ENCODE measurements at places on chromosomes 6 and 20. TPM values are rescaled to one million over a fixed set of nuclear protein-coding genes. Genes with fewer than 3 reads are reported as not detected.

SCUBE3 gene
- 63.6 TPM for polyA plus RNA-seq

HFE gene
- polyA plus RNA-seq: 9.4 TPM

LAMP5 gene
- 7.8 TPM for polyA plus RNA-seq

ATP9A gene
- polyA plus RNA-seq: 62.4 TPM

EBF4 gene
- 31.4 TPM for polyA plus RNA-seq

CCDC170 gene
- 5.3 TPM for polyA plus RNA-seq

PTGIS gene
- 33.0 TPM for polyA plus RNA-seq

TNNC2 gene
- 0.47 TPM for polyA plus RNA-seq

GRCh38 chr6:129732034-129732433, 22.1 kb upstream of the ARHGAP18 start:
- DNase-seq: no peak

DNA sequence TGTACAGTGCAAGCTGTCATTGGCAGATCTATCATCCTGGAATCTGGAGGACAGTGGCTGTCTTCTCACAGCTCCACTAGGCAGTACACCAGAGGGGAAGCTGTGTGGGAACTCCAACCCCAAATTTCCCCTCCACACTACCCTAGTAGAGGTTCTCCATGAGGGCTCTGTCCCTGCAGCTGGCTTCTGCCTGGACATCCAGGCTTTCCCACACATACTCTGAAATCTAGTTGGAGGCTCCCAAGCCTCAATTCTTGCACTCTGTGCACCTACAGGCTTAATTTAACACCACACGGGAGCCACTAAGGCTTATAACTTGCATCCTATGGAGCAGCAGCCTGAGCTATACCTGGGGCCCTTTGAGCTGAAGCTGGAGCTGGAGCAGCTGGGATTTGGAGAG, 43.0 kb upstream of the TRIM39 start:
- DNase-seq: no peak

- no peak for DNase-seq
These were observed 306.6 kb downstream of the FARS2 start for GRCh38 chr6:5567890-5568289.

DNA sequence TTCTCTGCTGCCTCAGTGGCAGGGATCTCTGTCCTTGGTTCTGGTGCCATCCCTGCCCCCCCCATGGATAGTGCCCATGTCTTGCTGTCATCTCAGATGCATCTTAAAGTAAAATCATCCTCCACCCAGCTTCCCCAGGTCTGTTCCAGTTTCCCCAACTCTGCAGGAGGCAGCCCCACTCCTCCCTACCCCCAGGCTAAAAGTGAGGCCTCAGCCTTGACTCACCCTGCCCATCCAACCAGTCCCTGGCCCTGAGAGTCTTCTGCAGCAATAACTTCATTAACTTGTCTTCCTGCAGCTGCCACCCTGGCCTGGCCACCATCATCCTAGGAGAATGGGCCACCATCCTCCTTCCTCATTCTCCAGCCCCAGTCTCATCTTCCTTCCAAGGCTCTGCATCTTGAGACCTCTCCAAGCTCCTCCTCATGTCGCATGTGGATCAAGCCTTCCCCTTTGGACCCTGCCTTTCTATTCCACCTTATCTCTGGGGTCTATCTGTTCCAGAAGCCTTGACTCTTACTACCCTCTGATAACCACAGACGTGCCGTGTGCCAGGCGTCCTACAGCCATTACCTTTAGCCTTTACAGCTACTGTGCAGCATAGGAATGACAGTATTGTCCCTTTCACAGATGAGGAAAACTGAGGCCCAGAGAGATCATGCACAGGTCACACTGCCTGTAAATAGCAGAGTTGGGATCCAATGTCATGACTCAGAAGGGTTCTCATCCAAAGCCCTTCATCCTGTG, 2.0 kb upstream of the PNPLA1 start:
- DNase-seq: no peak

DNA sequence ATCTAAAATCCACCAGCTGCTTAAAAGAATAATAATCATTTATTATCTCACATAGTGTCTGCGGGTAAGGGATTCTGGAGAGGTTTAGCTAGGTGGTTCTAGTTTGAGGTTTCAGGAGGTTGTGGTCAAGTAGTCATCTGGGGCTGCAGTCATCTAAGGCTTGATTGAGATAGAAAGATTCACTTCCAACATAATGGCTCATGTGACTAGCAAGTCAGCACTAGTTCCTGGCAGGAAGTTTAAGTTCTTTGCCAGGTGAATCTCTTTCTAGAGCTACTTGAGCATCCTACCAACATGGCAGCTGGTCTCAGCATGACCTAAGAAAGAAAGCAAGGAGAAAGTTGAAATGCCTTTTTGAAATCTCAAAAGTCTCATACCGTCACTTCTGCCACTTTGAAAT, 128.8 kb downstream of the EDN1 start:
- DNase-seq: no peak

GRCh38 chr20:37357481-37358365, 11.8 kb downstream of the SRC start:
- DNase-seq: no peak

DNA sequence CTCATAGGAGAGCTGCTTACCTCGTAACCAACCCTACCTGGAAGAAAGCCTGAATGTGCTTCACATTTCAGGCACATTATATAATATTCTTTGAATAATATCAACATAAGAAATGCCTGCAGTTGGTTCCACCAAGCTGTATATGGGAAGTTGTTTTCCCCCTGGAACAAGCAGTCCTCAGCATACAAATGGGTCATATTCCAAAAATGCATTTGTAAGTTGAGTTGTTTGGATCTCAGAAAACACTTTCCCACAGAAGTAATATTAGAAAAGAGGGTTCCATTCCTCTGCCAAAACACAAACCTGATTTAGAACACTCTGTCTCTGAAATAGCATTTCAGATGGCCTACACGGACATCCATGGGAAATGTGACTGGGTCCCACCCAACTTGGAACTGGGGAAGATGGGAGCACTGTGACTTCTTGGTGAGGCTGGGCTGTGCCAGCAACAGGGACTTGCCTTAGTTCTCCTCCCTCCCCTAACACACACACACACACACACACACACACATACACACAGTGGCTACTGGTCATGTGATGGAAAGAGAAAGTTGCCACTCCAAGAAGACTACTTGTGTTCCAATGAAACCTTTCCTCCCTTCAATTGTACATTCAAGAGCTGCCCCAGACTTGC, 11.4 kb upstream of the RCAN2 start:
- DNase-seq: no peak

DNA sequence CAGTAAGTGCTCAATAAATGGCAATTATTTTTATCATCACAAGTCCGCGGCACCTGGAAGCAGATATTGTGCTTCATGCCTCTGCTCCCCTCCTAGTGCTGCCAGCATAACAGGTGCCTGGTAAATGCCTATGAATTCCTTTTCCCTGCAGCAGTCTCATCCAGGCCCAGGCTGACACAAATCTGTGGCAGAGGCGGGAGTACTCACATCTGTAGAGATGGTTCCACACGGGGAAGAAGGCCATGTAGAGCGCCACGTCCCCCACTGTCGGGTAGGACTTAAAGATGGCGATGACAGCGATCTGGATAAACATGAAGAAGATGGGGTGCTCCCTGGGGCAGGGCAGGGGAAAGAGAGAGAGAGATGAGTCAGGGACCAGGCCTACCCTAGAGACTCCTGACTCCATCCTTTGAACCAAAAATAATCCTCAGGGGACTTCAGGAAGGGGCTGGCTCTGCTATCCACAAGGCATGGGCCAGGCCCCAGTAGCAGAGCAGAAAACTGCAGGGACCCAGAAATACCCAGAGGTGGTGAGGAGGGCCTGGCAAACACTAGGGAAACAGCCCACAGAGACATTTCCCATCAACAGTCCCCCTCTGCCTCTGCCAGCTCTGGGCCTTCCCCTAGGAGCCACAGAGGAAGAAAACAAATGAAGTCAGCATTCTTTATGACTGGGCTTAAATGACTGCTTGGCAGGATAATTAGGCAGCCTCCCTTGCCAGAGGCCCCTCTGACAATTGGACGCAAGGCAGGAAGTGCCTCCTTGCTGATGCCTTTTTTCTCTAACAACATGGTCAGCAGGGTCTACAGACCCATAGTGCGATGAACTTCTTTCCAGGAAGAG, 23.0 kb downstream of the MAP1LC3A start:
- DNase-seq: no peak

DNA sequence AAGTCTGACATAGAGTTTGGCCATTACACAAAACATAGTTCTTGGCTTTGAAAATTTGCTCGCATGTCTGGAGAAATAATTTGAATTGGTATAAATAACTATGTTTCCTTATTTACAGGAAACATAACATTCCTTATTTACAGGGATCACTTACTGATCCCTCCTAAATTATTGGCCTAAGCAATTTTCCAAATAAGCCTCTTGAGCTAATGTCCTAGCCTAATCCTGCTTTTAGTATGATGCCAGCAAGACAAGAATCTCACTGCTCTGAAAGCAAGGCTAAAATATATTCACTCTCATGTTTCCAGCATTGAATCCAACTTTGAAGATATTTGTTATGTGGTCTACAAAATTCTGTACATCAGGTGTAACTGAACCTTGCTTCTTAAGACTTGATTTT, 4.1 kb upstream of the TBC1D32 start:
- DNase-seq: no peak

GRCh38 chr6:170230520-170231292, 60.2 kb downstream of the DLL1 start:
- no peak for DNase-seq

GRCh38 chr6:158253248-158253647, 59.0 kb upstream of the TULP4 start:
- DNase-seq: no peak

DNA sequence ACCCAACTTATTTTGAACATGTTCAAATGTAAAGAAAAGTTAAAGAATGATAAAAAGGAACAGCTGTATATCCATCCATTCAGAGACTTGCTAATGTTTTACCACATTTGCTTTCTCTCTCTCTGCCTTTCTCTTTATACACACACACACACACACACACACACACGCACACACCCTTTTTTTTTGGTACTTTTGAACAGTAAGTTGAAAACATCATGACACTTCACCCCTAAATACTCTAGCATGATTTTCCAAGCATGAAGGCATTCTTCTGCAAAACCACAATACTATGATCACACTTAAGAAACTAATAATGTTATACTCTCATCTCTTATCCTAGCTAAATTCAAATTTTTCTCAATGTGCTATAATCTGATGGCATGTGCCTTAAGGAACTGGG, 192.3 kb downstream of the UTRN start:
- DNase-seq: no peak

GRCh38 chr20:2130683-2131082, 29.1 kb downstream of the STK35 start:
- no peak for DNase-seq

GRCh38 chr6:79066828-79067227, 11.2 kb downstream of the PHIP start:
- DNase-seq: no peak

DNA sequence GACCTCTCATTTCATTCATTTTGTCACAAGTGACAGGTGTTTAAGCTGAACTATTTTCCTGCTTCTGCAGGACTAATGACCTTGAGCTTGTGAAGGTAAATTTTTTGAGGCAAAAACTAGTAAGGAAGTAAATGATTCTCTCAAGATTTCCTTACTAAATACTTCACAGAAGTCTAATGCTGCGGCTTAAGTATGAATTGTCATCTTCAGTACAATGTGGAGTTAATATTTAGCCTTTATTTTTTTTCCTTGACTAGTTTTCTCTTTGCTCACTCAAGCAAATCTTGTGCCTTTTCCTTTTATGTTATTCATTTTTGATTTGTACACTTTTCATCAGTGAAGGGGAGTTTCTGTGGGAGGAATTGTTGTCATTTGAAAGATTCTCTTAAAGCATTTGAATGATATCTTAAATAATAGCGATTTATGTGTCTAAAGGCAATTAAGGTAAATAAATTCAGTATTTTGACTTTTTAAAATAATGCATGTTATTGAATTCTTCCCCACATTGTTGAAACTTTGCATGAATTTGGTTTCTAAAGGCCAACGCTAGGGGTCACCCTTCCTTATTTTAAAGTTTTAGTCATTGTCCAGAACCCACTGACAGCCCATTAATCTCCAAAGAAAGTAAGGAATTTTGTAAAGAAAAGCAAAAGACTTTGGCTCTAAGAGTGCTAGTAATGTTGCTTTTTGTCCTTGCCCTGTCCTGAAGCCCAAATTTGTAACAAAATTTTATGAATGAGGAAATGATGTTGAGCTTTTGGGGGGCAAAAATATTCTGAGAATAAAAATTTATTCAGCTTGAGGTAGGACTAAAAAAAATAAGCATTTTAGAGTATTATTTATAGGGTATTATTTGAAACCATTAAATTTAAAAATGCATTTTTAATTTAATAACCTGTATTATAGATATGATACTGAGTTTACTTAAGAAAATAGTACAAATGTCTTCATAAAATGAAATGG, 157.4 kb upstream of the LAMA2 start:
- DNase-seq: peak; percentile 50

GRCh38 chr20:31706607-31707257, 15.9 kb downstream of the BCL2L1 start:
- DNase-seq: no peak

GRCh38 chr20:14561741-14562221, 224.4 kb upstream of the FLRT3 start:
- DNase-seq: no peak

- no peak for DNase-seq
These were observed 50.4 kb downstream of the MTHFD1L start for GRCh38 chr6:150915880-150916265.

DNA sequence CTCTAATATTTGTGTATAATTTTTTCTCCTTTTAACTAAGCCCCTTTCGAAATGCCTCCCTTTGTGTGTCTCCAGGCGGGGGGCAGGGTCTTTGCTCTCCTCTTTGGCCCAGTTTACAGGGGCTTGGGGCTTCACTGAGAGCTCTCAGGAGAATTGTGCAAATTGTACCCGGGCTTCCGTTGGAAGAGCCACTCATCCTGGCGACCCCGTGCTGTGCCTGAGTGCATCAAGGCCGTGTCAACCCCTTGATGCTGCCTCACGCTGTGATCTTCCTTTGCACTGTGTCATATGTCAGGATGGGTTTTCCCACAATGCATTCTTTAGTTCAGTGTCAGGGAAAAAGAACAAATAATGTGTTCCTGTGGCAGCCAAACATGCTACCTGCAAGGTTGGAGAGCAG, 118.0 kb upstream of the POU3F2 start:
- DNase-seq: no peak

GRCh38 chr6:45422503-45423110, 44.9 kb upstream of the SUPT3H start:
- DNase-seq: no peak

DNA sequence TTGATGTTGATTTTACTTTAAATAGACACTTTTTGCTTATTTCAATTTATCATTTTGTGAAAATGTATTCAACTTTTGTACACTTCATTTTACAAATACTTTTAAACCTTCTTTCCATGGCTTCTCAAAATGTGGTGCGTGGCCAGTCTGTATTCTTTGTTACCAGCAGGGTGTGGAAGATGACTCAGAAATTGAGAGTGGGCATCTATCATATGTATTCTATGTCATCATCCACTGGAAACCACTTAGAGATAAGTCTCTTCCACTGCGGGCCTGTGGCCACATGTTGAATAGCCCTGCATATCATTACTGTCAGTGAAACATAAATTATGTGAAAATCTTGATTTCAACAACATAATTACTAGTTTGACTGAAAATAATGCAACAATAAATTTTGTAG, 52.6 kb upstream of the MC3R start:
- DNase-seq: no peak
